ENCODE measurements at places on chromosomes 5 and 9.

- no peak for DNase-seq
Observed at GRCh38 chr9:126503333-126504085, 110.2 kb upstream of the LMX1B start.

- no peak for DNase-seq
Observed at GRCh38 chr9:76610011-76610352, 151.0 kb downstream of the GCNT1 start.

- DNase-seq: no peak
Observed at GRCh38 chr9:110371411-110372007, 33.8 kb upstream of the TXNDC8 start.

DNA sequence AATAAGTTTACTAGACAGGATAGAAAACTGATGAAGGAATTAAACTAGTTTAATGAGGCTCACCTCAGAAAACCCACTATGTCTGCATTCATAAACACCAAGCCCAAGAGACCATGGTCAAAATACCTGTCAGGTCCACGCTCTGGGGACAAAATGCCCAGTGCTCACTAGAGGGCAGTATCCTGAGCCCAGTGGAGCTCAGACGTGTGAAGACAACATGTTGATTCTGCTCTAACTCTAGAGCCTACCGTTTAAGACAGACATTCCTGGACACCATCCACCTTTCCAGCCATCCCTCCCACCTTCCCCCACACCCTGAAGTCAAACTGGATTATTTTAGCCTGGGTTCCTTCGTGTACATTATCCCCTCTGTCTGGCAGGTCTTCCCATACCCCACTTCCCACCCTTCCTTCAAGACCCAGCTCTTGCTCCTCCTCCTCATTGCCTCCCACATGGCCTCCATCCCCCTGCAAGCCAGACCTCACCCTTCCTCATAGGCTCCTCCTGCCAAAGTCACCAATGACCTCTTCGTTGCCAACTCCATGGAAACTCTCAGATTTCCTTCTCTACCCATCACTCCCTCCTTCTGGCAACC, 142.3 kb upstream of the FSTL4 start:
- DNase-seq: no peak

DNA sequence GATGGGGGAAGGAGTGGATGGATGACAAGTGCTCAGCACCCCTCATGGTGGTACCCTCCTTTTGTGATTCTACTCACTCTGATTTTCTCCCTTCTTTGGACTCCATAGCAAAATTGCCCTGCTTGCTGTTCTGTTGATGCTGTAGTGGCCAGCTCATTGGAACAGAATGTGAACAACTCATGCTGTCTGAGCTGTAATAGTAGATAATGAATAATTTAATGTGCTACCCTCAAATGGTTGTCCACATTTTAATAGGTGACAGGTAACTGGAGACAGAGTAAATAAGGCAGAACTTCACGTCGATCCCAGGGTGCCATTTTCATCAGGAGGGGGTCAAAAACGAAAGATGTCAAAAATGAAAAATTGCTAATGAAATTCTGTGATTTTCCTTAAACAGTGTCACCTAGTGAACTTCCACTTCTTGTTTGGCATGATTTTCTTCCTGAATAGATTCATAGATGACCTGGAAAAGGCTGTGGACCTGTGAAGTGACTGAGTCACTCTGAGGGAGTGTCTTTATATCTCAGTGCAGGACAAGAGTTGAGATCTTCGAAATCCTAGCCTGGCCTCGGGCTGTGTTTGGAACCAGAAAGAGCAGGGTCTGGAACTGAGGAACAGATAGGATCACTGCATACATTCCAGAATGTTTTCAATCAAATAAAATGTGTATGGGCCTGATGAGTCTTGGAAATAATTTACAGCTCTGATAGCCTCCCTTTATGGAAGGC, 270.2 kb downstream of the PSAT1 start:
- DNase-seq: no peak

DNA sequence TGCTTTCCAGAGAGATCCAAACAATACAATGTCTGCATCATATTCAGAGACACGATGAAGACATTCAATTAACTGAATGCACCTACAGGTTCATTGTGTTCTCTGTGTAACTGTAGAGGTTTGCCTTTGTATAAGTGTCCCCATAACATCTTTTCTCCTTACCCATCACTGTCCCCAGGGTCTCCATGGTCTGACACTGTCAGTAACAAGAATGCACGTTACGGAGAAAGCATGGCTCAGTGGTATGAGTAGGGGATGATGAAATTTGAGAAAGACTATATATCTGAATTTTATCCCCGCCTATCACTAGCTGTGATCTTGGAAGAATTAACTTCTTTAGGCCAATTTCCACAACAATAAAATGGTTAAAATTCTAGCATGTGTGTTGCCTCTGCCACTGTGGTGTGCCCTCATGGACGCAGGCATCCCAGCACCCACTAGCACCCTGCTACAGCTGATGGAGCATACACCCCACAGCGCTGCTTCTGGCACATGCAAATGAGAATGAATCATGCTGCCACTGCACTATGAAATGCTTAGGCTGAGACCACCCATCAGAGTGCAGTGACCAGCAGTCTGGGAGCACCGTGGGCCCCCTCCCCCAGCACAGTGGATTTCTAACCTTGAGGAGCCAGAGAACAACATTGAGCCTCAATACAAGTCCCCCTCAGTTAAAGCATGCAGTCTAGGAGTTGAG, 54.3 kb downstream of the RGMB start:
- no peak for DNase-seq

DNA sequence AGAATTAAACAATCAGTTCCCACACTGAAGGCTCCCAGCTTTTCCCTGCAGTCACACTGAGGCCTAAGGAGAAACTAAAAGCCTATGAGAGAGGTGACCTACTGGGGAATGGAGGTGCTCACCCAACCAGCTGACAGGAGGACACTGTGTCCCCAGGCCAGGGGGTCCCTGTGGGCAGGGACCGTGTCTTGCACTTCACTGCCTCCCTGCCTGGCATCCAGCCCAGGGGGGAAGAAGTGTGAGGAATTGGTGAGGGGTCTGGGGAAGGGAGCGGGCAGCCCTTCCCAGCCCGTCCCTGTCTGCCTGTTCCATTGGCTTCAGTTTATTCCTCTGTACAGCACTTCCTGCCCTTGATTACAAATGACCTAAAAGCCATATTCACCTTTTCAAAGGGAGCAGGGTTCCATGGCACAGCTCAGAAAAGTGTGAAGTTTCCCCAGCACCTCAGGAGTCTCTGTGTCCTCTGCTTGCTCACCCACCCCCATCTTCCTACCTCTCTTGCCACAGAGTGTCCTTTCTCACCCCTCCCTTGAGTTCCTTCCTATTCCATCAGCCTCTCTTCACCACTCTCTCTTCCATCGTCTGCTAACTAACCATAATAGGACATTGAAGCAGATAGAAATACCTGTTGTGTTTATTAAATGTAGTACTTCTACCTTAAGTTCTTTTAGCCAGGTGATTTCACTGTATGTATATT, 12.9 kb downstream of the OTULINL start:
- DNase-seq: no peak

GRCh38 chr5:81838307-81838906, 87.5 kb upstream of the SSBP2 start:
- no peak for DNase-seq

- DNase-seq: no peak
Observed at GRCh38 chr9:112726428-112726827, 8.5 kb upstream of the INIP start.

DNA sequence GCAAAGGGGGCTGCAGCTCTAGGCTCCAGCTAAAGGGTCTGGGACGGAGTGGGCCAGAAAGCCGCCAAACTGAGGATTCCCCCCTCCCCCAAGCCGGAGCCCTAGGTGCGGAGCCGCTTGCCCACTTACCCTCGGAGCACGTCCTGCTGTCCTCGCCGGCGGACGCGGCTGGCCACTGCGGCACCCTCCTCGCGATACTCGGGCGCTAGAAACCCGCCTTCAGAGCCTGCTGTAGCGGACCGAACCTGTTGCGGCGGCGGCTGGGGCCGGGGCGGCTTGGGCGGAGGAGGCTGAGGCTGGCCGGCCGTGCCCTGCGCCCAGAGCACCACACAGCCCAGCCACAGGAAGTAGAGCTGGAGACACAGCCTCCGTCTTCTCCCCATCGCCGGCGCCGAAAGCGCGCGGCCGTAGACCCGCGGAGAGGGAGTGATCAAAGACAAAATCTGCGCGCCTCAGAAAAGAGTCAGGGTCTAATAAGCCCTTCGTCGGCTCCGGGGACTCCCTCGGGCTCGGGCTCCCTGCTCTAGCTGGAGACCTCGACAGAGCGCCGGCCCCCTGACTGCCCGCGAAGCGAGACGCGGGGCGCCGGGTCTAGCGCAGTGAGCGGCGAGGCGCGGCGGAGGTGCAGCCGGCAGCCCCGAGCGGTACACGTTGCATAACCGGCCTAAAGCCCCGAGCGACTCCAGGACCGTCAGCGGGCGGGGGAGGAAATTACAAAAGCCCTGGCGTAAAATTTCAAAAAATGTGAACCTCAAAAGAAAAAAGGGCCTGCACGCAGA, 635 bp downstream of the FBN2 start:
- DNase-seq: no peak

GRCh38 chr5:16888694-16889124, 47.4 kb downstream of the MYO10 start:
- DNase-seq: no peak

GRCh38 chr5:54758038-54758437, 227.4 kb downstream of the ESM1 start:
- no peak for DNase-seq

DNA sequence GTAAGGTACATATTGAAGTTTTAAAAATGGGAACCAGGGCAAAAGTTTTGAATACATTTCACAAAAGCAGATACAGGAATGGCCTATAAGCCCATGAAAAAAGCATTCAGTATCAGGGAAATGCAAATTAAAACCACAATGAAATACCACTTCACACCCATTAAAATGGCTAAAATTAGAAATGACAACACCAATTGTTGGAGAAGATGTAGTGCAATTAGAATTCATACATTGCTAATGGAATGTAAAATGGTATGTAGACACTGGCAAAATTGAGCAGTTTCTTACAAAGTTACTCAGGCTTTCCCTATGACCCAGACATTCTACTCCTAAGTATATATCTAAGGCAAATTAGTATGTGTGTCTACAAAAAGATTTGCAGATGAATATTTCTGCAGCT, 34.2 kb downstream of the CDC14B start:
- DNase-seq: no peak

DNA sequence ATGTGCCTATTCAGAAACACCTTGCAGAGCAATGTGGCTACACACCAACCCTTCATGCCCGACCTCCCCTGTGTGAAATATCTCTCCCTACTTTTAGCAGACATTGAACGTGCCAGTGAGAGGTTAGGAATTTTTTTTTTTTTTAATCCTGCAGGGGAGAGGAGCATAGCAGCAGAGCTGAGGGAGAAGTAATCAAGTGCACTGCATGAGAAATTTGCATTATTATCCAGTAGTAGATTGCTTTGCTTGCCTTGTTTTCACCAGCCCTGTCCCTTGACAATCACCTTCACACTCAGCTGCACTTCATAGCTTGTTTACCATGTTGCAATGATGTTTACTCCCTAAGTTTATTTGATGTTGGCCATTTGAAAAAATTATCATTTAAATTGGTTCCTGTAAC, 489.6 kb upstream of the ZNF608 start:
- no peak for DNase-seq

GRCh38 chr5:177378884-177379883, 5.0 kb upstream of the SLC34A1 start:
- no peak for DNase-seq

DNA sequence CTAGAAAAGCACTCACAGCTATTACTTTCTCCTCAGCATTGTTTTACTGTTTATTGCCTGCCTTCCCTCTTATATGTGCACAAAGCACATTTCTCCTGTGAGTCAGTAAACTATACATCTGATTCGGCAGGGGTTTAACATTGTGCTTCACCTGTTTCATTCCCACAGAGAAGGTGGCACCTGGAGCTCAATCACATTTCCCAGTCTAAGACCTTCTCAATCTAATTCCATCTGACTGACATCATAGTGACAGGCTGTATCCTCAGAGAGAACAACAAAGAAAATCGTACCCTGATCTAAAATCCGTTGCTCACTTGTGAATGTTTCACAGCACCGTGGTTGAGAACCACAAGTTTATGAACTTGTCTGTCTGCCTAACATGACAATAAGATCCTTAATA, 92.4 kb upstream of the CAST start:
- DNase-seq: no peak

DNA sequence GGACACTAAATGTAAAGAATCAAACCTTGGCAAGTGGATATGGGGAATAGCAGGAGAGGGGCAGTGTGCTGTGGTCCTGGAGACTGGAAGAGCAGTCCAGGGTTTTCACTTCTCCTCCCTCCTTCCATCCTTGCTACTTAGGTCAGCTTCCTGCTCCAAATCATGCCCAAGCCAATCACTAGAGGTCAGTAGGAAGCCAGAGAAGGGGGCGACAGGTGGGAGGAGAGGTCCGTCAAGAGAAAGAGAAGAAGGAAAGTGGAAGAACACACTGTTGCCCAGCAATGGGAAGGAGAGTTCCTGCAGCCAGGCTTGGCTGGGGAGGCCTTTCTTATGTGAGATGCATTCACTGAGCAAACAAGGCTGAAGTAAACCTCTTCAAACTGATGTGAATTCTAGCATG, 289.6 kb downstream of the DTWD2 start:
- DNase-seq: no peak

- DNase-seq: no peak
Observed at GRCh38 chr5:162323466-162323865, 255.9 kb downstream of the GABRG2 start.

GRCh38 chr5:24073107-24073506, 565.7 kb downstream of the PRDM9 start:
- no peak for DNase-seq

DNA sequence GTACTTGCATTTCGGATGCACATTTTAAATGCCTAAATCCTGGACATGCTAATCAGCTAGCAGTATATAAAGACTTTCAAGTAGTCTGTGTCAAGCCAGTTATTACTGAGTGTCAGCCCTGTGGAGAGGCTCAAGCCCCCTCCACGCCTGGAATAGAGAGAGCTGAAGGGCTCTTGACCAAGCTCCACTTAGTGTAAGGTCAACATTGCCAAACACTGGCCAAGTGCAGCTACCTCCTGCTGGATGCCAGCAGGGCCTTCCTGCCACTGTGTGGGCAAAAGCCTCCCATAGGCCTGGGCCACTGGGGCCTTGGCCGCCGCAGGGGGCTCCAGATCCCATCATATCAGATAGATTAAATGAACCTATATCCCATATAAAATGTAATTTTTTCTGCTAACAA, 239.4 kb upstream of the PANK3 start:
- no peak for DNase-seq

GRCh38 chr5:180486636-180487149, 7.5 kb upstream of the CNOT6 start:
- no peak for DNase-seq

DNA sequence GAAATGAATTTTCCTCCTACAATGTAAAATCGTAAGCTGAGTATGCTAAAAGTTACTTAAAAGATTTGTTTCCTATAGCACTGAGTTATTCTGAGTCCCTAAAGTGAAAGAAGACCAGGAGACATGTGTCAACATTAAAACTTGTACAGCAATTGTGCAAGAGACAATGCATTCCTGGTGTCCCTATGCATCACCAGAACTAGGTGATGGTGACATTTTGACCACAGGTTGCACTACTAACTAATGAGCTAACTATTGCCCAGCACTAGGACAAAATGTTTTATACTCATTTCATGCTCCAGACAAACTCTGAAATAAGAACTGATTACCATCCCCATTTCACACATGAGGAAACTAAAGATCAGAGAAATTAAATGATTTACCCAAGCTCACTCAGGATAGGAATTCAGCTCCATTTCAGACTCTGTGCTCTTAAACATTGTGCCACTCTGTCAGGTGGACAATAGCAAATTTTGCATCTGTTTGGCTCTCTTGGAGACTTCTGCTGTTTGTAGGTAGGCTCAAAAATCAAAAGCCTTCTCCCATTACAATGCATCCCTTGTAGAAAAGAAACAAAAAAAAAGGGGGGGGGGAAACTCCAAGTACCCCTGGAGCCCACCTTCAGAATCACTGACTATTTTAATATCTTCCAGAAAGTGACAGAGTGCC, 269.2 kb downstream of the ACTL7B start:
- DNase-seq: no peak

Data from NCI-H2227 treated with DMSO at 0.1 percent for 48 hours (cell line).